T-helper 1 cell (primary cell): ENCODE measurements at places on chromosomes 5 and 9.

DNA sequence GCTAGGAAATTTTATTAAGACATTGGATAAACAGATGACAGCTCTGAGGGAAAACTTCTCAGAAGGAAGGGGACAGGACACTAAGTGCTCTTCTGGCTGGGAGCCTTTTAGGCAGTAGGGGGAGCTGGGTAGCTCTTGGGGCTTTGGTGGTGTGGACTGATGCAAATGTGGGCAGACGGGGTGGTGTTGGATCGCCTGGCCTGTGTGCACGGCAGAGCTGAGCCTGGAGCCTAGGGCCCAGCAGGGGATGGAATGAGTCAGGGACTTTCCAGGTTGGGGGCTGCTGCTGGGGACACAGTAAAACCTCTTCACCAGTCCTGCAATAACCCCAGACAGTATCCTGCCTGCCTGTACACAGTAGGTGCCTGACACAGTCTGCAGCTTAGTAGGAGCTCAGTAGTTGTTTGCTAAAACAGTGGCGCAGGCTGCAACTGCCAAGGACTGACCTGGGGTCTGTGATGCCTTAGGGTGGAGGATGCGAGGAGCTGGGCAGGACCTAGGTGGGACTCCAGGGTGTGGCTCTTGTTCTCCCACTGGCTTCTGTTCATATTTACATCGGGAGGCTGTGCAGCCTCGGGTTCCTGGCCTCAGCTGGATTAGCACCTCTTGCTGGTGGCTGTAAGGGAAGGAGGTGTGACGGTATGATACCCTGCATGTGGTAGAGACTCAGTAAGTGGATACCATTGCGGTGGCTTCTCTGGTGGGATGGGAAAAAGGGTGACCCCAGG is 83.8 kb downstream of the DAB2IP start:
- DNase-seq: no peak

DNA sequence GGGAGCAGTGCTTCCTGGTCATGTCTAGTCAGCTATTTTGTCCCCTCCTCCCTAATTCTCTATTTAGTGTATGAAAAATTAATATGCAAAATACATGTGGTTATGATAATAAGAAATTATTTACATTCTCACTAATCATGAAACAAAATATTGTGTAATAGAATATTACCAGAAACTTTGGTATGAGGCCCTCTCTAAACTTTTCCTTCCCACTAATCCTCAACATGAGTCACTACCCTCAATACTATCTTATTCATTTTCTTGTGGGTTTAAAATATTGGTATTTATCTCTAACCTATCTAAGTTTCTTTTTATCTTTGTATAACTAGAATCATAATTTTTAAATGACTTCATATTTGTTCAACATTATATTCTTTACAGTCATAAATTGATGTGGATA is 545.9 kb upstream of the PTPRD start:
- no peak for DNase-seq

- no peak for DNase-seq
Measured at GRCh38 chr5:65121880-65122436, 353.2 kb downstream of the CWC27 start.

GRCh38 chr5:96942911-96943310 is 7.0 kb downstream of the LNPEP start:
- no peak for DNase-seq

DNA sequence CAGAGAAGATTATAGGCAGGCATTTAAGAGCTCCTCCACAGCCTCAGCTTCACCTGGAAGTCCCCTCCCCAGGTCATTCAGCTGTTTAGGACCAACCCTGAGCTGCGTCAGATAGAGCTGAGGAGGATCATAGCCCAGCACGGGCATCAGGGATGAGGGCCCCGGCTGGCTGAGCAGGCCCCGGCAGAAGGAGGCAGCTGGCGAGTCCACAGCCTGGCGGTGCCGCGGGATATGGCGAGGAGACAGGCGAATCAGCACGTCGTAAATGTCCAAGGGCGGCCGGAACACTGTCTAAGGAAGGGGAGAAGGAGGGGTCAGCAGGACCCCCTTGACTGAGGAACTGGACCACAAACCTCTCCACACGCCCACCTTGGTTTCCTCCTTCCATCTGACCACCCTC is 10.6 kb downstream of the NOL6 start:
- no peak for DNase-seq

- no peak for DNase-seq
Measured at GRCh38 chr9:79613145-79613544, 41.4 kb downstream of the TLE4 start.

- DNase-seq: no peak
Measured at GRCh38 chr5:170585273-170585948, 81.6 kb downstream of the KCNIP1 start.

DNA sequence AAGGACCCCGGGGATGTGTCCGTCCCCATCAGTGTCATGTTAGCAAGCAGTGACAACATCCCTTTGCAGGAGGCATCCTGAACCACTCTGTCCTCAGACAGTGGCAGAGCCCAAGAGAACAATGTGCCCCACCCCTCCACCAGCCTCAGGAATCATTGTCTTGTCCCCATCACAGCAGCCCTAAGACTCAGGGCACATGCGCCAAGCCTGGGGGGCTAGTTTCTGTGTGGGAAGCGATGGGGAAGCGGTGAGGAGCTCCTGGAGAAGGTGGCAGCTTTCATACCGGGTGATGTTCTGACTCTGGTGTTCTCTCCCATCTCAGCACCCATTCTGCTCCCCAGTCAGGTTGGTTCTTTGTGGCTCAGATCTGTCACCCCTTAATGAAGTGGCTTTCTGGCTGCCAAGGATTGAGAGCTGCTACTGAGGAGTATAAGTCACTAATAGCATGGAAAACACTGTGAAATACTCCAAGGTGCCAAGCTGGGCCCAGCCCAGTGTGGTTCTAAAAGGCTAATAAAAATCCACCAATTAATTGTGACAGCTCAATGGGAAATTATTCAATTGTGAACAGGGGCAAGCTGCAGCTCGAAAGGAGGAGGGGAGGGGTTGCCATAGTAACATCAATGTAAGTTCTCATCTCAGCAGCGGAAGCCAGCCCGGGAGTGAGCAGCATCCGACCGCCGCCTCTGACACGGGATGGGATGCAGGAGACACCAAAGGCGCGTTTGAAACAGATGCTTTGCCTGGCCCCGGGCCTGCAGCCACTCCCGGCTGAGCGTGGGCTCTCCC is 4.7 kb downstream of the QRFP start:
- no peak for DNase-seq

GRCh38 chr5:52846182-52846842 is 58.6 kb downstream of the ITGA1 start:
- DNase-seq: no peak

GRCh38 chr5:131266370-131267060 is 2.7 kb downstream of the CDC42SE2 start:
- no peak for DNase-seq
